Left ventricle myocardium superior (tissue), 1 donor: ENCODE measurements at places on chromosomes 12 and 14. TPM values are rescaled to one million over a fixed set of nuclear protein-coding genes. Genes with fewer than 3 reads are reported as not detected.
A peak's percentile ranks its signal among the peaks of the same experiment; 100 is the strongest.

DNA sequence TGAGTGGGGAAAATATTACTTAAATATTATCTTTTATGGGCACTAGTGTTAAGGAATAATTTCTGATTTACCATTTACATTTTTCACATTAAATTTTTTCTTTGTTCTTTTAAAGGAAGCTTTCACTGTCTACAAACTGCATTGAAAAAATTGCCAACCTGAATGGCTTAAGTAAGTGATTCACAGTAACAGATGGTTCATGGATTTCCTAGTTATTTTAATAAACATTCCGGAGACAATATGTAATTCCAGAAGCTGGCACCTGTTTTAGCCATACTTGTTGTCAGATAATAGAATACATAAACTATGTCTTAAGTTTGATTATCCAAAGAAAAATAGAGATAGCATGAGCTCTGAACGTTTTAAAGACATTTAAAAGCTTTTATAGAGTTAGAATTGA, 17.1 kb downstream of the DNAL1 start:
- DNase-seq = no peak

Gene AQP6
- not detected for total RNA-seq

Gene PLEK2
- total RNA-seq = not detected

Gene TRIP11
- 54.3 TPM for total RNA-seq

DNA sequence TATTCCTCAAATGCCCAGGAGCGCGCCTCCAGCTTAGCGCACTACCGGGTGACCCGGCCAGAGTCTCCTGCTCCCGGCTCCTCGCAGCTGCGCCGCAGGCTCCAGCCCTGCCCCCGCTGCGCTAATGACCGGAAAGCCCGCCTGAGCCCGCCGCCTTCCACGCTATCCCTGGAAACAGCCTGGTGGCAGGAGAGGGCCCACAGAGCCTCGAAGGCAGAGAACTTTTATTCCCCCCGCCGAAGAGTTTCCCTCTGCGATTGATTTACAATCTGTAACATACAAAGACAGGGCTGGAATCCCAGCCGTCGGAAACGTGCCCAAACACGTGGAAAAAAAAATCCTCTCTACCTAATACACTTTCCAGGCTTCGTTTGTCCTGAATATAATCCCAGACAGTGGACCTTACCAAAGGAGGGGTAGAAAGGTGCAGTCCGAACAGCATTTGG, 1.5 kb downstream of the COL2A1 start:
- DNase-seq = peak; percentile 67

DNA sequence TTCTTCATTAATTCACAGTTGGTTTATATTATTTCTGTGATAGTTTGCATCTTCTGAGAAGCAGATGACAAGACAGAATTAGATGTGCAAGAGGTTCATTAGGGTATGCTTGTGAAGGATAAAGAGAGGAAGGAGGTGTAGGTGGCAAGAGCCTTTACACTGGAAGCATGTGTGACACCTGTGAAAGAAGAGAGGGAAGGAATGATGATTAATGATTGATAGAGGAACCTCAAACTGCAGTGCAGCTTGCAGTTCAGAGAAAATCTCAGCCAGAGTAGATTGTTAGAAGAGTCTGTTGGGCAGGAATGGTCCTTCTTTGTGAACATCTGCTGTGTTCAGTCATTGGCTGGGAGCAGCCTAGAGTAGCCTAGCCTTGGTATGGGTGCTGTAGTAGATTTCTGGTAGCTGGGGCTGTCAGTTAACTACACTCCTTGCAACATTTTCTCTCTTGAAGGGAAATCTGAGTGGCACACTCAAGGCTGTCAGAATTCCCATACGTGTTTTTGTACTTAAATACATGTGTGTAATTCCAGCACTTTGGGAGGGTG, 9.0 kb downstream of the RCOR1 start:
- no peak for DNase-seq

DNA sequence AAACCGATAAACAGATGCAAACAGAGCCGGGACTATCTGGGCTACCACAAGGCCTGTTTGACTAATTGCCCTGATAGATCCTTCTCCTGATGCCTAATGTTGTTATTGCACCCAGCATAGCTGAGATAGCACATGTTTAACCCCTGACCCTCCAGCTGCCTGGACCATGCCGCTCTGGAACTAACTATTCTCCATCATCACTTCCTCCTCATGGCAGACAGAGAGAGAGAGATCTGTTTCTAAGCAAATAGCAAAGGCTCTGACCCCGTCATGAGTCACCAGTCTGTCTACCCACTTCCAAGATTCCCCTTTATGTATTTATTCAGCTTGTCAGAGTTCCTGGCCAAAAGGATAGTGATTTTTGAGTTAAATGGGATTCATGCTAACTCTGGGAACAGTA, 58.2 kb upstream of the FLRT2 start:
- no peak for DNase-seq

- no peak for DNase-seq
Measured at GRCh38 chr14:85041618-85042017, 488.3 kb upstream of the FLRT2 start.

DNA sequence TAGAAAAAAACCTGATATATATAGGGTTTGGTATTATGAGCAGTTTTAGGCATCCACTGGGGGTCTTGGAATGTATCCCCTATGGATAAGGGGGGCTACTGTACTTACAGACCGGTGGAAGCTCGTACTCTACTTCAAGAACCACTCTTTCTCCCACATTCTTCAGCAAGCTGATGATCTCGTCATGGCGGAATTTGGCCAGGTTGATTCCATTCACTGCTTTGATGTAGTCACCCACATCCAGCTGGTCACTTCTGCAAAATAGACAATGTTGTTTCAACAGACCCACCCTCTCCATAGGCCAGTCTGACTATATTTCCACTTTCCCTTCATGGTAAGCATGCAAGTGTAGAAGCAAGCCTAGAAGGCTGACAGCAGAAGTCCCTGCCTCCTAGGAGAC, 139.9 kb downstream of the GRIP1 start:
- DNase-seq = no peak

Gene NOVA1
- 1.9 TPM for total RNA-seq

DNA sequence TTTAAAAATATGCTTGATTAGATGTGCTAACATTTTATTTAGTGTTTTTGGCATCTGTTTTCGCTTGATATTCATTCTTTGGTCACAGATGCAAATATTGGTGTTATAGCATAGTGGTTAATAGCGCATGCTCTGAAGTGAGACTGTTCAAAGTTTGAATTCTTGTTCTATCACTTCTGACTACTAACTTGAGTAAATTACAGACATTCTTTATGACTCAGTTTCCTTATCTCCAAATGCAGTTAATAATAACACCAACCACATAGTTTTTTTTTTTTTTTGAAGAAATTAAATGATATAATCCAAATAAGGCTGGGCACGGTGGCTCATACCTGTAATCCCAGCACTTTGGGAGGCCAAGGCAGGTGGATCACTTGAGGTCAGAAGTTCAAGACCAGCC, 81.0 kb downstream of the TMX1 start:
- no peak for DNase-seq

DNA sequence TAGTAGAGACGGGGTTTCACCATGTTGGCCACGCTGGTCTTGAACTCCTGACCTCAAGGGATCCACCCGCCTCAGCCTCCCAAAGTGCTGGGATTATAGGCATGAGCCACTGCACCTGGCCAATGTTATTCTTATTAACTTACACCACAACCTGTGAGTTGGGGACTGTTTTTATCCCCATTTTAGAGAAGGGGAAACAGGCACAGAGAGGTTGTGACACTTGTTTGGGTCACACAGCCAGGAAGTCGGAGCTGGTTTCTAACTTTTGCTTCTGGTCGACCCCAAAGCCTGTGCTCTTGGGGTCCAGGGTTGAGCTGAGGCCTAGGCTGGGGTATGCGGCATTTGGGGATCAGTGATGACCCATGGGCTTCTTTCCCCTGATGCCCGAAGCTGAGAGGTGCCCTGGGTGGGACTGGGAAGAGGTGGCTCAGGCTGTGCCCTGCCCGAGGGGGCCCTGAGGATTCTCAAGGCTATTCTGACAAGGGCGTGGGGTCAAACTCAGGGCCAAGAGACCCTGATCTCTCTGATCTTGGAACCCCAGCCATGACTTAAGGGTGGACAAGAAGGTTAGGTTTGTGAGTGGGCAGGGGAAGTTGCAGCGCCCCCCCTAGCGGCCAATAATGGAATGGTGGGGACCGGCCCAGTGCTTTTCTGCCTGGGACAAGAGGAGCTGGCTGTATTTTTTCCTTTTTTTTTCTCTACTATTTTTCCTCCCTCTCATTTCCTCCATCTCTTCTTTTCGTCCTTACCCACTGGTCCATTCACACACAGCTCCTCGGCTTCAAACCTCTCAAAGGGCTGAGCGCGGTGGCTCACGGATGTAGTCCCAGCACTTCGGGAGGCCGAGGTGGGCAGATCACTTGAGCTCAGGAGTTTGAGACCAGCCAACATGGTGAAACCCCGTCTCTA, 3.0 kb downstream of the SDSL start:
- DNase-seq = peak; percentile 67

Gene FOXN4
- total RNA-seq = not detected

Gene B3GNT4
- total RNA-seq = not detected

DNA sequence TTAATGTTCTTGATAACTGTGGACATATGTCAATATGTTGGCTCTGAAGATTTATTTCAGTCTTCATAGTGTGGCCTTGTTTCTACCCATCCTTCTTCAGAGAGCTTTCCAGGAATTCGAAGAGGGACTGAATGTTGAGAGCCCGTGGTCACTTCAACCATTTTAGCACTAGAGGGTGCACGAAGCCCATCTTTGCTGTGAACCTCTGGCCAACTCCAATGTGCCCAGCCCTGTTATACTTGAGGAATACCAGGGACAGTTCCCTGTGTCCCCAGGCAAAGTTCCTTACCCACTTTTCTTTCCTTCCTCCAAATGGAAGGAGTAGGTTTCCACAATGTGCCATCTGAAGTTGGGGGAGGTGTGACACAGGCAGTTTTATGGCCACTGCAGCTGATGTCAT, 603.5 kb downstream of the RPL10L start:
- DNase-seq = no peak

Gene FLRT2
- 4.6 TPM for total RNA-seq

GRCh38 chr12:94039199-94039840, 109.1 kb upstream of the PLXNC1 start:
- DNase-seq = no peak
